ENCODE measurements at places on chromosomes 7 and 10.

DNA sequence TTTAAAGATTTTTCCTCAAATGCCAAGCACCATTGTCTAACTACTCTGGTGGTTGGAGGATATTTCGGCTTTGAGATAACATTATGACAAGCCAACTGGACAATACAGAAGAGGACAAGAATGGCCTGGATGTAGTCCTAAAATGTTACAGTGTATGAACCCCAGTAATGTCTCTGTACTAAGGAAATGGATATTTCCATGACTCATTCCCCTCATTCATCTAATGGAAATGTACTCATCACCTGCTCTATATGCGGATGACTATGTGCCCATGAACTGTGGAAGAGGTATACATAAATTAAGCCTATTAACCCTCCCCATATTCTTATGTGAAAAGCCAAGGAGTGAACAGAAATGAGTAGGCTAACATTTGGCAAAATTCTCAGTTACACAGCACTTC, 207.9 kb downstream of the CACNA2D1 start:
- DNase-seq: no peak

- no peak for DNase-seq
Measured at GRCh38 chr7:84177758-84178412, 16.7 kb downstream of the SEMA3A start.

DNA sequence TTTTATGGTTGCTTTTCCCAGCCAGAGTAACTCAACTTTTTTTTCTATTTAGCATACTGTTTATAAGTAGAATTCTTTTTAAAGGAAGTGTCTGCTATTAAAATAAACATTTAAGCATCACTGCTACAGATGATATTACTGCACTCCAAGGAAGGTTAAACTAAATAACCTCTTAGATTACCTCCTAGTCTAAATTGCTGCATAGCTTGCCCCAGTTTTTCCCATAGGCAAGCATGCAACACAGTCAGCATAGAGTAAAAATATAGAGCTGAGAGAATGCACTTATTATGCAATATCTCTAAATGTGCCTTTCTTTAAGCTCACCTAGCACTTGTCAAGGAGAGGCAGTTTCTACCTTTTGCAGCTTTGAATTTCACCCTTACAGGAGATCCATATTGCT, 1392.4 kb upstream of the CELF2 start:
- DNase-seq: no peak

GRCh38 chr7:108605559-108606201, 36.0 kb downstream of the DNAJB9 start:
- DNase-seq: no peak

GRCh38 chr10:6470894-6471618, 109.0 kb downstream of the PRKCQ start:
- no peak for DNase-seq

GRCh38 chr7:2118630-2119190, 114.0 kb downstream of the MAD1L1 start:
- no peak for DNase-seq

- DNase-seq: no peak
Measured at GRCh38 chr10:3782451-3783315, 2.3 kb downstream of the KLF6 start.

DNA sequence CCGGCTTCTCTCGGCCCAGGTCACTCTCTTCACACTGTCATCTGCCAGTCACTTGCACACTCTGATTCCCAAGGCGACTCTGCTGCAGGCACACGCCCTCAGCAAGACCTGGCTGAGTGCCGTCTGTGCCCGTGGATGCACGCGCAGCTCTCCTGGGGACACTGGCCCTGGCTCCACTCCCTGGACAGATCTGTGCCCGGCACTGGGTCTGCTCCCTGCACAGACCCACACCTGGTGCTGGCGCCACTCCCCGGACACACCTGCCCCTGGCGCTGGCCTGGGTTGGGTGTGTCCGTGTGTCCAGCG, 133.2 kb downstream of the DNAJB6 start:
- no peak for DNase-seq

DNA sequence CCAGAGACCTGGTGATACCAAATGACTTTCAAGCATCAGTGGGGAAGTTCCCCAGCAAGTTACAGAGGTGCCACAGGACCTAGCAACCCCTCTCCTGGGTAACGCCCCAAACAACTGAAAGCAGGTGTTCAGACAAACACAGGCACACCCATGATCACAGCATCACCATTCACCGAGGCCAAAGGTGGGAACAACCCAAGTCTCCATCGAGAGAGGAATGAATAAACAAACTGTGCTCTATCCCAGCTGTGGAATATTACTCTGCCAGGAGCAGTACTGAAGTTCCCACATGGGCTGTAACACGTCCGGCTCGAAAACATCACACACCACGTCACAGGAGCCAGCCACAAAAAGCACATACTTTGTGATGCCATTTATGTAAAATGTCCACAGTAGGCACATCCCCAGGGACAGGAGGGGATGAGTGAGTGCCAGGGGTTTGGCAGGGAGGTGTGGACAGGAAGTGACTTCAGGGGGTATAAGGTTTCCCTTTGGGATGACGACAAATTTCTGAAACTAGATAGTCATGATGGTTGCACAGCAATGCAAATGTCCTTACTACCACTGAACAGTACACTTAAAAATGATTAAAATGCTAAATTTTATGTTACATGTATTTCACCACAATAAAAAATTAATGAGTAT, 222.8 kb downstream of the TNS3 start:
- DNase-seq: no peak

- DNase-seq: no peak
Measured at GRCh38 chr7:94436700-94437099, 42.0 kb downstream of the COL1A2 start.

DNA sequence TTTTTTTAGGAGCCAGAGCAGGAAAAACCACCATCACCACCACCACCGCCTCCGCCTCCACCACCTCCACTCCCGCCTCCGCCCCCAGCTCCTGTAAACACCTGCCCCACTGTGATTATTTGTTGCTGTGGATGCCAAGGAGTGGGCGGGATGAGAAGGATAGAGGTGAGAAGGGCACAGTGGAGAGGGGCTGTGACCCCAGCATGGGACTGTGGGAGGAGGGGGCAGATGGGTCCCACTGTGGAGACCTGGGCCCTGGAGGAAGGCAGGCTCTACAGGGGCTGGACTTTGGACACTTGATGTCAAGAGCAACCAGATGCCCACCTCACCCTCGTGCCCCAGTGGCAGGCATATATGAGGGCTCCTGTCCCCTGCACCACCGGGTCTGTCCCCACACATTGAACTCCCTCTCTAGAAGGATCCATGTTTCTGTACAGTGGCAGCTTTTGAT, 24.7 kb downstream of the ANTXRL start:
- DNase-seq: no peak

DNA sequence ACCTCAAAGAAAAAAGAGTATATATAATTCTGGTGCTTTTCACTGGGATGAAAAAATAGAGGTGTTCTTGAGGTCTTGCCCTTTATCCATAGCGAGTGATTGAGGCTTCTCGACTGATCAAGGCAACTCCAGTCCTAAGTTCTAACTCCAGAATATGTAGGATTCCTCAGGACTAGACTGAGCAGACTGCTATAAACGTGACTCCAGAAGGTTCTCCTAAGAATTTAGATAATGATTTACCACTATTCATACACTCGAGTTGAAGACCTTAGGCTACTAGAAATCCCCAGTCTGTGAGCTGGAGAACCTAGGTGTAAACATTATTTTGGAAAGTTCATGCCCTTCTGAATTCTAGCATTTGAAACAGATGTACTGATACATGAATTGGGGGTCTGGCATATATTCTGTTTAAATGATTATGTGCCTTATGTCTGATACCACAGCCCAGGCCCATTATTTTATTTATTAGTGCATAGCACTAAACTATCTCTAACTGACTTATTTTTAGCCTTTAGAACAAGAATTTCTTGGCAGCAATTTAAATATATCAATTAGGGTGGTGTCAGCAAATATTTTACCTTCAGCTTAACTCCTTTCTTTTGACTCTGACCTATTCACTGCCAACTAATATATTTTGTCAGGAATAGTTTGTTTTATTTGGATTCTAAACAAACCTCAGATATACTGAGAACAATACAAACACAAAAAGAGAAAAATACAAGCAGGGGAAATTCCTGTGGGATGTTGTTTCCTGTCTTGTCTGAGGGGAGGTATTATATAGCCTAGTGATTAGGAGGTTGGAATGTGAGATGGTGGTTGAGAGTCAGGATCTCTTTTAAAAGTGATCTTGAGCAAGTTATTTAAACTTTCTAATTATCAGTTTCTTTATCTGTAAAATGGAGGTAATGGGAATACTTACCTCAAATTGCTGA, 75.8 kb downstream of the PODXL start:
- no peak for DNase-seq

GRCh38 chr7:23018750-23019149, 4.8 kb upstream of the HYCC1 start:
- DNase-seq: no peak

DNA sequence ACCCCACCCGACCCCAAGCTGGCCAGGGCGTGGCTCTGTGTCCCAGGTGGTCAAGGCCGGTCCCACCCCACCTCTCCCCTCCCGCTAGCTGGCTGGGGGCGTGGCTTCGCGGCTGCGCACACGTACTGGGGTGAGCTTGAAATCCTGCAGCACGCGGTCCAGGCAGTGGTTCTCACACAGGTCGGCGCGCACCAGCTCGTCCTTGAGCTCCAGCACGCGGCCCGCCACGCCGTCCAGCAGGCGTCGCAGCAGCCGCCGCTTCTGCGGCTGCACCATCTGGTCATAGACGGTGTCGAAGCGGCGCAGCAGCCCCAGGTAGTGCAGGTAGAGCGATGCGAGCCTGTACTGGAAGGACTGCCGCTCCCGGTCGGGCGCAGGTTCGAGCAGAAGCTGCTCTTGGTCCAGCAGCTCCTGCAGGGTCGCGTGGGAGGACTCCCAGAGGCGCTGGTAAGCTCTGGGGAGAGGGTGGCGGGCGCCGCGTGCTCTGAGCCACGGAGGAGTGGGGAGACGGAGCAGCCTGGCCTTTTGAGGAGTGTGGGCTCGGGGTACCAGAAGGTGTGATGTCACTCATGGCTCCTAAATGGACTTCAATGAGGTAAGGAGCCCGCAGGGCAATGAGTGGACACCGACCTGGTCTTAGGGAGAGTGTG, 5.8 kb downstream of the H2BK1 start:
- no peak for DNase-seq

DNA sequence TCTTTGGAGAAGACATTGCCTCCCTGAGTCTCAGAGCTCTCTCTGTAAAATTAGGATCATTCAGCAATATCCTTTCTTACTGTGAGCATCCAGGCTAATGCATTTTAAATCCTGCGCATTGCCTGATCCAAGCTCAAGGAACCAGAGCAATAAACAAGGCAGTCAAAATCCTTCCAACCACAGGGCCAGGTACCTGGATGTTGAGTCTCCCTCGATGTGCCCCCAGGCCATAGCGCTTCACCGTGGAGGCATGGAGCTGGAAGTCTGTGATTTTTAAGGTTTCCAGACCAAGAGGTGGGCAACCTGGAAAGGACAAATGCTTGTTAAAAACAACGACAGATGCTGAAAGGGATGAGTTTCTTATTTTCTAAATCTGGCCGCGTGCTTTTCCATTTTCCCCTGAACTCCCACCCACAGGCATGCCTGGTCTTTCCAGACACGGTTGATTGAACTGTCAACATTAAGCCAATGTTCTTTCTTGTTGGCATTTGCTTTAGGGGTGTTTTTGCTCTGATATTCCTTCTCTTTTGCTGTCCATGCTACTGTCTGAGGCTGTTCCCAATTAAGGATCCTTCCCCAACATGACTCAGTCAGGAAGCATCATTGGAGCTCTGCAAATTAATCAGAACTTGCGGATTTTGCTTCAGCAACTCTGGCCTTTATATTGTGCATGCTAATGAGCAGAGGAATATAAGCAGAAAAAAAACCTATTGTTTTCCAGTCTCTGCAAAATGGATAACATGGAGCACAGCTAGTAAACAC, 29.0 kb downstream of the CPXM2 start:
- DNase-seq: no peak

GRCh38 chr7:90804370-90804769, 208.2 kb downstream of the CDK14 start:
- DNase-seq: no peak

GRCh38 chr7:51261950-51262795, 54.4 kb downstream of the COBL start:
- DNase-seq: no peak

- DNase-seq: no peak
Measured at GRCh38 chr10:6195376-6195775, 7.4 kb upstream of the PFKFB3 start.

GRCh38 chr7:71824006-71824760, 588.0 kb downstream of the CALN1 start:
- no peak for DNase-seq

GRCh38 chr10:64344211-64344610, 823.0 kb downstream of the REEP3 start:
- DNase-seq: no peak

- no peak for DNase-seq
Measured at GRCh38 chr10:97179731-97180362, 5.9 kb downstream of the SLIT1 start.

DNA sequence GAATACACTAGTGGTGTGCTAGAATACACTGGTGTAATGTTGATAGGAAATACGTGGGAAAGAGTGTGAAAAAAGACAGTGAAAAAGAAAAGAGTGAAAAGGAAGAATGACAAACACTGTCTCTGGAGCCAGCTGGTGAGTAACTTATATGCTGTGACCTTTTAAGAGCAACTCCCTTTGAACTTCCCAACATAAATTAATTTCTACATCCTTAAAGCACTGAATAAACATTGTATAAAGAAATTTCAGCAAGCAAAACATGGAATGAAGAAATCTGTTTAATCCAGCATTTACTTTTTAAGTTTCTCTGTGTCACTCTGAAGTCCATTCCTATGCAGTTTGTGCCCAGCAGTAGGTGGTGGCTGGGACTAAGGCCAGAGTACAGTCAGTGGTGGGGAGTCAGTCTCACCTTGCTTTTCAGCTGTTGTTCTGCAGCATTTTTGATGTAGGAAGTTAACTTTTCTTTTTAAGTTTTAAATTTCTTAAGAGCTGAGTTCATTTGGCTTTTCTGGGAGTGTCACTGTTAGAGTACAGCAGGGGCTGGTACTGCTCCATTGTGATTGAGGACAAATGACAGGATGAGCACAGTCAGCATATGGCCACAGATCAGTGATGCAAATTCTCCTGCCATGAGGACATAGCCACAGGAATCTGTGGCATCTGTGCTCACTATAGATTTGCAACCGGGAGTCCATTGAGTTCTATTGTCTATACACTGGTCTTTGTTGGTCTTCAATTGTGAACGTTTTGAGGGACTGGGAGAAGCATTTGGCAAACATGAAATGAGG, 321.8 kb downstream of the ZNF248 start:
- DNase-seq: no peak

GRCh38 chr7:130951976-130952876, 218.2 kb upstream of the KLF14 start:
- DNase-seq: no peak

- DNase-seq: no peak
Measured at GRCh38 chr7:18550574-18550973, 55.0 kb downstream of the HDAC9 start.

- DNase-seq: no peak
Measured at GRCh38 chr7:11376529-11376928, 402.9 kb downstream of the PHF14 start.

DNA sequence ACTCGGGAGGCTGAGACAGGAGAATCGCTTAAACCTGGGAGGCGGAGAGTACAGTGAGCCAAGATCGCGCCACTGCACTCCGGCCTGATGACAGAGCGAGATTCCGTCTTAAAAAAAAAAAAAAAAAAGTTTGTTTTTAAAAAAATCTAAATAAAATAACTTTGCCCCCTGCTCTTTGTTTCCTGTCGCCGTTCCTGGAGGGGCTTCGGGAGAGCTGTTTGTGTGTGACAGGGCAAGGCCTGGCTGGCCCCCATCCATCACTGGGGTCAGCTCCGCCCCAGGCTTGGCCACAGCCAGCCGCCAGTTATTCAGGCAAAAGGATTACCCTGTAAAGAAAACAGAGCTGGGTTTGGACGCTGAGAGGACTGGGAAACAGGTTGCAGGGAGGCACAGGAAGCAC, 16.4 kb downstream of the LEP start:
- no peak for DNase-seq
